ENCODE measurements at places on chromosomes 16 and 17.
A peak's percentile ranks its signal among the peaks of the same experiment; 100 is the strongest.

DNA sequence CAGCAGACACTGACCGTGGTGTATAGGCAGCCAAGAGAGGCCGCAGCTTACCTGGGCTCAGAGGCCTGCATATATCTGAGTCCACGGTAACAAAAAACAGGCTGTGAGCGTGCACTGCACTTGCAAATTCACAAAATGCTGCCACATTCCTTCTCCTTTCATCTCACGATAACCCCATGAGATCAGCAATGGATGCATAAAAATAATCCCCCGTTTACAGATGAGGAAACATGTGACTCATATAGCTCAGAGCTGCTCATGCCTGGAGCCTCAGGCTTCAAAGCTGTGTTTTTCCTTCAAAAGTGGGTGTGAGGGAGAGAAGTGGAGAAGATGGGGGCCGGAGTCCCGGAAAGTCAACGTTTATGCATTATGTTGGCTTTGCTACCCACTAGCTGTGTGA, 118.3 kb upstream of the FOXF1 start:
- no peak for DNase-seq

GRCh38 chr17:69485251-69485661, 70.8 kb downstream of the MAP2K6 start:
- DNase-seq: no peak

GRCh38 chr16:3123986-3124886, 10.6 kb upstream of the ZNF213 start:
- peak; percentile 29 for DNase-seq

DNA sequence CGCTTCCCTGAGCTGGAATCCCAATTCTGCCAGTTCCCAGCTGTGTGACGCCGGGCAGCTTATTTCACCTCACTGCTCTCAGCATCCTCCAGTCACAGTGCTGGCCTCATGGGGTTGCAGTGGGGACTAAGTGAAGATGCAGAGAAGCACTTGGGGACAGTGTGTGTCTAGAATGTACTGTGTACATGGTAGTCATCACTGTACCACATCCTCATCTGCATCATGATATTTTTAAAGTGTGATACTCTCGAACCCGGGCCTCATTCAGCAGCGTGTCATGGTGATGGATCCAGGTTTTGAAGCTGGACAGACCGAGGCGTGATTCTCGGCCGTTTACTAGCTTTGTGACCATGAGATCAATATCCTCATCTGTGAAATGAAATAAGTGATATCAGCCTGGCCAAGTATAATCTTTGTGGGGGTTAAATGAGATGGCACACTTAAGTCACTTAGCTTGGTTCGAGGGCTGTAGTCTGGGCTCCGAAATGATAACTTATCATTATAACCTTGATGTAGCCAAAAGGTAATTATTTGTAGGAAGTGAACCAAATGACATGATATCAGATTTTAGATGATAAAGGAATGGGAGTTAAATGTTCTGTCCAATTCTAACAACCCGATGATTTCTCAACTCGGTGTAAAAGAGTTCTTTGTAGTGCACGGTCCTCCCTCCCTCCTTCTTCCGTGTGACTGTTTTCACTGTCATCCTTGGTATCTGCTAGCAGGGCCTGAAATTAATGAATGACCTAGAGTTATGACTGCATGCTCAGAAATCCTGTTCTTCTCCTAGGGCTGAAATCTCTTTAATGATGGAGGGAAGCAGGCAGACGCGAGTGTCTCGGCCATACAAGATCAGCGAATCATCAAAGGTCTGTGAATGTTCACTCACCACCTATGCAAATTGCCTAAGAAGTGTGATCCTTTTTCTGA, 2.0 kb downstream of the KLHL36 start:
- peak; percentile 58 for DNase-seq

GRCh38 chr16:59021751-59022150, 287.6 kb upstream of the GOT2 start:
- DNase-seq: no peak

GRCh38 chr16:78703936-78704335, 604.5 kb downstream of the WWOX start:
- DNase-seq: no peak

DNA sequence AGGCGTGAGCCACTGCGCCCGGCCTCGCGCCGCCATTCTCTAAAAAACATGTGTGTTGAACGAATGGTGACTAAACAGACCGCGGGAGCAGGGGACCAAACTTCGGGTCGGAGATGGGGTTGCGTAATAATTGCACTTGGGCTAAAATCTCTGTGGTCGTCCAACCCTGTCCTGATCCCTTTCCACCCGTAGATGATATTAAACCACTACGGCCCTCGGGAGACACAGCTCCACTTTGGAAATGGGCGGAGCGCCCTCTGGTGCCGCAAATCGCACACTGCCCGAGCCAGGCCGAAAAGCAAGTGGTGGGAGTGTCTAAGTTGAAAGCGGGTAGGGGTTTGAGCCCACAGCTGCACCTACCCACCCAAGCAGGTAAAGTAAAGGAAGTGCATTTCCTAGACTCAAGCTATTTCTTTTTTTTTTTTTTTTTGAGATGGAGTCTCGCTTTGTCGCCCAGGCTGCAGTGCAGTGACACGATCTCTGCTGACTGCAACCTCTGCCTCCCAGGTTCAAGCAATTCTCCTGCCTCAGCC, 17.0 kb downstream of the CAVIN1 start:
- no peak for DNase-seq

DNA sequence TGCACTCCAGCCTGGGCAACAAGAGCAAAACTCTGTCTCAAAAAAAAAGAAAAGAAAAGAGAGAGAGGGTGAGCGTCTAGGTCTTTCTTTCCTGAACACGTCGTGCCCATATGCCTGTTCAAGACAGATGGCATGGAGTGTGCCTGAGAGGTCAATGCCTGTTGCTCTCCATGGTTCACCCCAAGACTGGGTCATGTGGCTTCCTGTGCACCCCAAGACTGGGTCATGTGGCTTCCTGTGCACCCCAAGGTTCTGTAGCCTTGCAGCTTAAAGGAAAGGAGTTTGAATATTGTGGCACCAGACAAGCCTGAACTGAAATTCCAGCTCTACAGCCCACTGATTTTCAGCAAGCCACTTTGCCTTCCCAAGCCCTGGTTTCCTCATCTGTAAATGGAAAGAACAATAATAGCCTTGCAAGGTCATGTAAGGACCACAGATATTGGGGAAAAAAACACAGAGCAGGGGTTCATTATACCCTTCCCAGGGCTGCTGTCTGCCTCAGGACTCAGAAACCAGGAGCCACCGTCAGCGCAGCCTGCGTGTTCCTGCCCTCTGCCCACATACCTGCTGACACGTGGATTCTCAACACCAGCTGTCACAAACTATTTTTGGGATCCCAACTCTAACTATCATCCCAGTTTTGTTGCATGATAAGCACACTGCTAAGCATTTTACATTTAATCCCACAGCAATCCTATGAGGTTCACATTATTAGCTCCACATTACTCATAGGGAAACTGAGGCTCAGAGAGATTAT, 18.0 kb upstream of the NAGS start:
- DNase-seq: no peak

DNA sequence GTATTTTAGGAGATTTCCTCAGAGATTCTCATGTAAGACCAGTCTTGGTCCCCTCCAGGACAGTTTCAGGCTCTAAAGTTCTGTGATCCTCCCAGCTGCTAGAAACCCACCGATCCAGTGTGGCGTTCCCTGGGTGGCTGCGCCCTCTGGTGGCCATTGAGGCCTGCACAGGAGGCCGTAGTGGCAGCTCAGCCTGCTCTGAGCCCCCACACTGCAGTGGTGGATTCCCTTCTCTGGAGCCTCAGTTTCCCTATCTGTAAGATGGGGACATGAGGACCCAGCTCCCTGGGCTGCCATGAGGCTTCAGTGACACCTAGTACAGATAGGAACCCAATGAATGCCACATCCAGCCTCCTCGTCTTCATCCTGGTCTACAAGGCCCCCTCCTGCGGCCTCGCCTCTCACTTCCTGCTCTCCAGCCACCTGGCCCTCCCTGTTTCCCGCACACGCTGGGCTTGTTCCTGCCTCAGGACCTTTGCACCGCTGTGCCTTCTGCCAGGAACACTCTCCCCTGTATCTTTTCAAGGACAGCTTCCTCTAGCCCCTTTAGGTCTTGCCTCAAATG, 16.5 kb downstream of the CCDC102A start:
- DNase-seq: no peak

DNA sequence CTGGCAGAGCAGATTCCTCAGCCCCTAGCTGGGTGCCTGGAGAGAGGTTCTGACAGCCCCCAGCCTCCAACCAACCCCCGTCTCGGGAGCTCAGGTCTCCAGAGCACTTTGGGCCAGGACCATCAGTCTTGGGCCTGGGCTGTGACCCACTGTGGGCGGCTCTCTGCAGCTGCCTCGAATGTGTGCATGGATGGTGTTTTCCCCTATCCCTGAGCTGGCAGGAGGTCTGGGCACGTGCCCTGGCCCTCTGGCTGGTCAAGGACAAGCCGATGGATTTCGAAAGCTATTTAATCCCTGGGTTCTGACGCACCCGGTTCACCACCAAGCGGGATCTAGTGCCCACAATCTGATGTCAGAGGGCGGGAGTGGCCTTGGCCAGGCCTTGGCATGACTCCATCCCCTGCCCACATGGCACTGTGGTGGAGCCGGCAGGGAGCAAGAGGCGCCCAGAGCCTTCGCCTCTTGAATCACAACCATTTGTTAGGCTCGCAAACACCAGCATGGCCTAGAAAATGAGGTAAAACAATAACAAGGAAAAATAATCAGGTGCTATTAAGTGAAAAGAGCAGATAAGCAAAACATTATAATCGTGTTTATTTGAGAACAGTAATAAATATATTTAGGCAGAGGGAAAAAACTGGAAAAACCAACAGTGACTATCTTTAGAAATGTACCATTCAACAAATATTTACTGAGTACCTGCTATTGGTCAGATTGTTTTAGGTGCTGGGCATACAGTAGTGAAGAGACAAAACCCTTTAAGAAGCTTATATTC, 69.3 kb upstream of the TOB1 start:
- DNase-seq: no peak

GRCh38 chr16:5972747-5973146, 875.2 kb upstream of the EEF2KMT start:
- DNase-seq: no peak

GRCh38 chr17:4772235-4772613, 538 bp downstream of the TM4SF5 start:
- no peak for DNase-seq

DNA sequence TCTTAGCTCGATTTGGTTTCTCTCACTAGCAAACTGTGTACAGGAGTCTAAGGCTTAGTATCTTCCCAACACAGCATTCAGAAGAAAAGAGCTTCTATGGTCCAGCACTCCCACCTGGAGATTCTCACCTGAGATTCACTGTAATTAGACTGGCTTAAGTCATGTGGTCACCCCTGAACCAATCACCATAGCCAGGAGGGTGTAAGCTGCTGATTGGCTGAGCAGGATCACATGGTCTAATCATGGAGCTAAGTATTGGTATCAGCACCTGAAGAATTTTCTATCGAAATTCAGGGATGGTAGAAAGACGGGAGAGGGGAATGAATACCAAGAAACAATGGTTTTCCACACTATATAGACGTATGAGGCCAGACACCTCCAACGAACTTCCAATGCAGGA, 359.8 kb upstream of the ERCC4 start:
- DNase-seq: no peak

GRCh38 chr17:82281502-82282238, 8.2 kb upstream of the CSNK1D start:
- DNase-seq: no peak

GRCh38 chr17:39405436-39405835, 4.0 kb upstream of the FBXL20 start:
- DNase-seq: no peak

GRCh38 chr17:64138441-64138840, 8.5 kb upstream of the ERN1 start:
- DNase-seq: no peak

DNA sequence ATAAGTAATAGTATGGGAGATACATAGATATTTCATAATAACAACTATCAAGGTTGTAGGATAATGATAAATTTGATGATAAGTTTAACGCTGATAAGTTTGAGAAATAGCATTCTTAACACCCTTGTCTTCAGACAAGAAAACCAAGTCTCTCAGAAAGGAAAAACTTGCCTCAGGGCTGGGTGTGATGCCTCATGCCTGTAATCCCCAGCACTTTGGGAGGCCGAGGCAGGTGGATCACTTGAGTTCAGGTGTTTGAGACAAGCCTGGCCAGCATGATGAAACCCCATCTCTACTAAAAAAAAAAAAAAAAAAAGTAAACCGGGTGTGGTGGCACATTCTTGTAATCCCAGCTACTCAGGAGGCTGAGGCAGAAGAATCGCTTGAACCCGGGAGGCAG, 90.7 kb downstream of the SHISA9 start:
- no peak for DNase-seq

DNA sequence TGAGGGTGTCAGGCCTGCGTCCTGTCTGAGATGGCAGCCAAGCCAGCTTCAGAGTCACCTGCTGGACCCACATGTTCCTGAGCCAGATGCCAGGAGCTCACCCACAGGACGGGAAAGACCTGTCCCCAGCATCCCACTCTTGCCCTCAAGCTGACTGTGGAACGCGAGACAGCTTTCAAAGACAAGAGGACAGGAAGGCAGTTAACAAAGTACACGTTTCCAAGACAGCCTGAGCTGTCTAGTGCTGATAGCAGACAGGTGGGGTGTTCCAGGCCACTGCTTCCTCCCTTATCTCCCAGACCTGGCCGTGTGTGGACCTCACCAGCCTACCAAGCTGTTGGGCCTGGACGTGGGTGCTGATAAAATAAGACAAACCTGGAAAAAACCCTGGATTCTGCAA, 13.2 kb downstream of the CMTM3 start:
- no peak for DNase-seq

- no peak for DNase-seq
These were observed 21.0 kb upstream of the ITGAX start for GRCh38 chr16:31333686-31334649.

DNA sequence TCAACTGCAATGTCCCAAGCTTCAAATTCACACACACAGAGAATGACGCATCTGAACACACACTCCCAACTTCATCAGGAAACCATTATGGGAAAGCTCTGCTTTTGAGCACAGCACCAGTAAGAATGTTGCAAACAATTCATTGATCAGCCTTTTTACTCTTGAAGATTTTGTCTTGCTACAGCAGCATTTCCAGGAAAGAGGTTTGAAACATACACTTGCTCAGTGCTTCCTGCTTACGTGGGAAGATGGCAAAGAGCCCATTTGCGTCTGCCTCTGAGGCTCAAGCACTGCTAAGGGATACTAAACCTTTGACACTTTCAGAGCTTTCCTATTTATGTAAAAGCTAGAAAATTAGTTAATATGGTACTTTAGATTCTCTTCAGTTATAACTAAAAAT, 77.2 kb upstream of the MON1B start:
- DNase-seq: no peak

- no peak for DNase-seq
These were observed 54.4 kb downstream of the C17orf67 start for GRCh38 chr17:56779322-56779721.

GRCh38 chr16:50068550-50068949, 2.8 kb downstream of the HEATR3 start:
- peak; percentile 24 for DNase-seq

GRCh38 chr17:17114592-17115225, 72.5 kb downstream of the MPRIP start:
- DNase-seq: no peak

- DNase-seq: no peak
These were observed 17.4 kb upstream of the TCF25 start for GRCh38 chr16:89855986-89856385.
